ENCODE measurements at places on chromosomes 16 and 17.

GRCh38 chr16:55437625-55438024 is 41.4 kb upstream of the MMP2 start:
- DNase-seq, result peak; percentile 25

GRCh38 chr16:87201052-87201451 is 116.1 kb downstream of the C16orf95 start:
- DNase-seq, result peak; percentile 99

GRCh38 chr16:26647870-26648269 is 418.9 kb upstream of the C16orf82 start:
- no peak for DNase-seq

- no peak for DNase-seq
Observed at GRCh38 chr16:74888888-74889287, 96.0 kb downstream of the WDR59 start.

GRCh38 chr17:4433515-4434031 is at the start of gene SPNS3:
TSS of gene SPNS3 (plus strand) at chr17:4433940. CDS start at chr17:4433968, 28 bp downstream.
- DNase-seq, result no peak

- DNase-seq, result peak; percentile 39
Observed at GRCh38 chr17:75152922-75153779, 1.2 kb downstream of the JPT1 start.

GRCh38 chr17:3590768-3591167 is 18.4 kb downstream of the TRPV1 start:
- DNase-seq, result no peak

GRCh38 chr16:71426880-71427615 is 14.8 kb downstream of the TLE7 start:
- DNase-seq, result no peak

DNA sequence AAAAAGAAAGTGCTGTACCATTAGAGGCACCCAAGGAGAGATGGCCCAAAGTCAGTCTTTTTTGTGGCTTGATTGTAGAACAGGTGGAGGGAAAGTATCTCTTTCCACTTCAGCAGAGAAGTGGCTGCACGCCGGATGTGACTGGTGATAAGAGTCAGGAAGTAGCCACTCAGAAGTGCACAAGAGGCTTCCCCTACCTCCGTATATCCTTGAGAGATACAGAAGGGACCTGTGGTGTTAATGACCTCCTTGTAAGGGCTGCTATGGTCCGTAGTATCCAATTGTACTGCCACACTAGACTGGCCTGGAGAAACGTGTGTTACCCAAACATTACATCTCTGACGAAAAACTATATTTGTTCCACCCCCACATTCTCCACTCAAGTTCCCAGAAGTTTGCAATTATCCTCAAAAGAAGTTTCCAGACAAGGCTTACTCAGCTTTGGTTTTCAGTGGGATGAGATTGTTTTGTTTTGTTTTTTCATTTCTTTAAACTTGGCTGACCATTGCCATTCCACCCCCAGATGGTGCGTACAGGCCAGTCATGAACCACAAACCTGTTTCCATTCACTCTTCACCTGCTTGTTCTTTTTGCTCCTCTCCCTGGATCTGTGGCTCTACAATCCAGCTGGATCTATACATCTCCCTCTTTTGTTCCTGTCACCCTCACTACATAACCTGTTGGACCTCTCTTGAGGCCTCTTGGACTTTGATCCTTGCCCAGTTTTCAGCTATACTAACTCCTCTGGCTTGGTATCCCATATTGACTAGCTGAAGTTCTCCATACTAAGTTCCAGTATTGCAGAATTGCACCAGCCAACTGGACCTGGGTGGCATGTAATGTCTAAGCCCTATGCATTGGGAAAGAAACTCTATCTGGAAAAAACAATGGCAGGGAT is 20.7 kb upstream of the MED13 start:
- DNase-seq, result peak; percentile 33

- DNase-seq, result no peak
Observed at GRCh38 chr17:38674014-38674748, 576 bp downstream of the EPOP start.

- no peak for DNase-seq
Observed at GRCh38 chr16:18969855-18970240, 13.9 kb upstream of the TMC7 start.

Data from cardiac fibroblast (primary cell).